ENCODE measurements at places on chromosomes 12 and 14.

DNA sequence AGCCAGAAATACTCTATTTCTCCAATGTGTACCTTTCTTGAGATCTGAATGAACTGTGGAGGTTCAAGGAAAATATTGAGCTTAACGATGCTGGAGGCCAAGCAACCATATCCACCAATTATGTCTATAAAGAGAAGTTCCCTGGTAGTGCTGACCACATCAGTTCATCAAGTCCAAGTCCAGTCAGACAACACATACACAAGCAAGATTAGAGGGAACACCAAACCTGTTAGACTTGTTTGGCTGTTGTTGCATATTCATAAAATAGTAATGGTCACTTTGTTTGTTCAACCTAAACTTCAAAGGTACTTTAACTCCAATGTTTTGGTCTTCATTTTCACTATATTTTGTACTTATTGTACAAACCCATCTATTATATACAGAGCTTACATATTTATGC is 81.6 kb downstream of the LMO3 start:
- DNase-seq = no peak

DNA sequence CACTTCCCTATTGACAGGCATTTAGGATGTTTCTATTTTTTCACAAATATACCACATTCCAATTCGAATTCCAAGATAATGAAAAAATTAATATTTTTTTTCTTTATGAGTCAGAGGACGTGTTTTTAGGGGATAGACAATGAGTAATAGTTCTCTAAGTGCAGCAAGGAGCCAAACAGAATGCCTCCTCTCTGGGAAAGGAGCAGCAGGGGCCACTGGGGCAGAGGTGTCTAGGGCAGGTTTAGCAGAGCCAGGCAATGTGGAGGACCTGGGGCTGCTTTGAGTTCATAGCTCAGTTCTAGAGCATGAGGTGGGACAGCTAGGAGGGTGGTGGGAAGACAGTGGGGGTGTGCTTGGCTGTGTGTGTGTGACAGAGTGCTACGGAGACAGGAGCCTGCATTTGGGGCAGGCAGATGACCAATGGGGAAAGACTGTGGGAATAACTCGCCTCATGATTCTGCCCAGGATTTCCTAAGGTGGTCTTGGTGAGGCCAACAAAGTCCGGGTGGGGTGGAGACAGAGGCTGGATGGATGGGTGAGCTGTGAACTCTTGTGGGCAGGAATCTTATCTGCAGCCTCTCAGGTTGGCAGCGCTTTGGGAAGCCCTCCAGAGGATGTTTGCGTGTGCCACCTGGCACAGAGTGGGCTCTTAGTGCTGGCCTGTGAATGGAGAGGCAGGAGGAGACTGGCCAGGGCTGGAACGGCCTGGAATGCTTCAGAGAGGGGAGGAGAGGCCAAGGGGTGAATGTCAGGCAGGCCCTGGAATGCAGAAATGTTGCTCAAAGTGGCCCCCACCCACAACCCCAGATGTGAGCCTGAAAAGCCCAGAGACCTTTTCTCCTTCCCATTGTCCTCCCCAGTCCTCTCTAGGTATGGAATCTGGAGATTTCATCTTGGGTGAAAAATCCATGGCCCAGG is 2.4 kb upstream of the KRT7 start:
- no peak for DNase-seq

- DNase-seq = no peak
These were observed 7.7 kb downstream of the DAZAP2 start for GRCh38 chr12:51246254-51246853.

GRCh38 chr12:114875313-114875712 is 191.3 kb upstream of the TBX3 start:
- no peak for DNase-seq

- DNase-seq = no peak
These were observed 6.6 kb downstream of the LHX5 start for GRCh38 chr12:113464852-113465719.

- no peak for DNase-seq
These were observed 224.9 kb downstream of the NPAS3 start for GRCh38 chr14:33163600-33163999.

Data from stimulated activated CD4-positive, alpha-beta T cell treated with anti-CD3 and anti-CD28 coated beads, Interleukin-4, amount 100 ng/mL, for 48 hours (primary cell).